ENCODE measurements at places on chromosomes 2 and 18.

DNA sequence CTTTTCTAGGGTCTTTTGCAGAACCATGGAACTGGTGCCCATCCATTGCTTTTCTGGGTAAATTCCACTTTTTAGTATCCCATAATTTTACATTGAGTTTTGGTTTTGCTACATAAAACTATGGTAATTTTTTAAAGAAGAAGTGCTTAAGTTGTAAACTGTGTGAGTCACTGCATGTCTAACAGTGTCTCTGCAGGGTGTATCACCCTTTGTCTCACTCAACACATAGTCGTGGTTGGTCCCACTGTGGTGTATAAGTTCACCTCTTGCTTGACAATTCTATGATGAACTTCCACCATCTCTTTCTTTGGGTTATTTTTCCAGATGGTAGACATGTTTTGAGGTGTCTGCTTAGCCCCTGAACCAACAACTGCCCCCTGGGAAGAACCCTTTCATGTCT is 10.5 kb downstream of the SCTR start:
- DNase-seq: no peak

DNA sequence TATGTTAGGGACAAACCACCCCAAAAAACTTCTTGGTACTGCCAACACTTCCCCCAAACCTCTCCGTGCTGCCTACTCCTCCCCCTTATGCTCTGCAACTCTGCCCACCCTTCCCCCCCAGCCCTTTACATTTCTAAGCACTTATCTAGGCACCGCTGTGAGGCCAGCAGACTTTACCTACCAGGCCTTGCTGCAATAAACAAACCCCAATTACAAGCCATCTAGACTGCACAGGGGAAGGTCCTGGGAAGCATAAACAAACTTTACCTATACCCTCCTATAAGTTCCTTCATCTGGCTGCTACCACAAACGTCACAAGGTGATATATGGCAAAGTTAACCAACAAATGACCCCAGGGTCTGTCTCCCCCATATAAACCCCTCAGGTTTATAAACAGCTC is 259.4 kb upstream of the GULP1 start:
- DNase-seq: no peak

DNA sequence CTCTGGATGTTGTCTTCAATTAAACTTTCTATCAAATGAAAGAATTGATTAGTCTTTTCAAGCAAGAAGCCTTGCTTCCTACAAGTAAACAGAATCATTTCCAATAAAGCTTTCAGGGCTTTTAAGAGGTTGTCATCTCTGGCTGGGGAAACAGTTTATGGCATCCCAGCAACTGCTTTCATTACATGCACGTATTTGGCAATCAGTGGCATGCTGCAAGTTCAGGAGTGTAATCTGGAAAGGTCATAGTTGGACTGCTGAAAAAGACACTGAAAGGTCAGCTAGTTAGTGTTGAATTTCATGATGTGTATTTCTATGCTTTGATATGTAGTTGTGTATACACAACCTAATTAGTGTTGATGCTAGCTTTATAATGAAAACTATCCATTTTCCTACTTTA is 332.9 kb downstream of the DSC3 start:
- DNase-seq: no peak

- DNase-seq: no peak
These were observed 49.0 kb upstream of the DSG1 start for GRCh38 chr18:31268985-31269406.

- no peak for DNase-seq
These were observed 32.6 kb downstream of the IL1R2 start for GRCh38 chr2:102024410-102024809.

GRCh38 chr2:233423552-233423860 is 69.2 kb downstream of the DGKD start:
- DNase-seq: no peak

GRCh38 chr2:191150230-191150599 is 579 bp downstream of the STAT4 start:
- DNase-seq: no peak

DNA sequence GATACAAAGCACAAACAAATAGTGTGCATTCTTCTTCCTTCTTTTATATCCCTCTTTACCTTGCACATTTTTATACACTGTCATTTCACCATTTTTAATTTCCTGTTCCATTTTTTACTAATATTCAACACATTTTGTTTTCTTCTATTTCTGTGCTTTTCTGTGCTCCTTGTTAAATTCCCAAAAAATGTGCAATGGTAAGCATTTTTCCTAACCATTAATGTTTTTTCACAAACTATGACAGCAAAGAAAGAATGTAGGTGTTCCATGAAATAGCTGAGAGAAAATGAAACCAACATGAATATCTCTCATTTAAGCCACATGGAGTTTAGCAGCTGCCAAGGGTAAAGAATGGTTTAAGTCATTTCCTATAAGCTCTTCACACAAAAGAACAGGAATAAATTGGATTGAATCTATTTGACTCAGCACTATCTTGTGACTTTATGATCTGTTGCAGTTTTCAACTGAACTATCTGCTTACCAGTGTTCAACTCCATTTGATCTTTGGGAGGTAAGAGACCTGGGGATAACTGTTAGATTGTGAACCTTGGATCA is 145.7 kb upstream of the CDH19 start:
- DNase-seq: no peak

- DNase-seq: no peak
These were observed 195.9 kb downstream of the SLC8A1 start for GRCh38 chr2:40256008-40256407.

DNA sequence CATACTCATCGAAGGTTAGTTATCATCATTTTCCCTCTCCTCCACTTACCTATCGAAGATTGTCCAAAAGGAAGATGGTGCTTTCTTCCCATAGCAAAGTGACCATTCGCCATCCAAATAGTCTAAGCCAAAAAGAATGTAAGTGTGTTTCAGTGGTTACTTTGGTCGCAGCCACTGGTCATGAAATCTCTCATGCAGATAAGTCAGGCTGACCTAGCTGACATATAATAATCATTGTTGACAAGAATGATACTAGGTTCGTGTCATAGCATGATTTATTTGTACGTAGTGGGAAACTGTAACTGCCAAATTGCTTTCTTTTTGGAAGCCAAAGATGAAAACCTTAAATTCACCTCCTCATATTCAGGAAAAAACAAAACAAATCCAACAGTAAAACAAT is 89.6 kb upstream of the PMAIP1 start:
- DNase-seq: no peak

GRCh38 chr18:72181241-72181764 is 362.8 kb downstream of the CBLN2 start:
- no peak for DNase-seq

- DNase-seq: no peak
These were observed 40.6 kb downstream of the TMEM87B start for GRCh38 chr2:112095681-112096080.

GRCh38 chr2:204258890-204259289 is 286.4 kb upstream of the PARD3B start:
- no peak for DNase-seq
